Eye (tissue), 1 donor: ENCODE measurements at places on chromosomes 1 and 21.

DNA sequence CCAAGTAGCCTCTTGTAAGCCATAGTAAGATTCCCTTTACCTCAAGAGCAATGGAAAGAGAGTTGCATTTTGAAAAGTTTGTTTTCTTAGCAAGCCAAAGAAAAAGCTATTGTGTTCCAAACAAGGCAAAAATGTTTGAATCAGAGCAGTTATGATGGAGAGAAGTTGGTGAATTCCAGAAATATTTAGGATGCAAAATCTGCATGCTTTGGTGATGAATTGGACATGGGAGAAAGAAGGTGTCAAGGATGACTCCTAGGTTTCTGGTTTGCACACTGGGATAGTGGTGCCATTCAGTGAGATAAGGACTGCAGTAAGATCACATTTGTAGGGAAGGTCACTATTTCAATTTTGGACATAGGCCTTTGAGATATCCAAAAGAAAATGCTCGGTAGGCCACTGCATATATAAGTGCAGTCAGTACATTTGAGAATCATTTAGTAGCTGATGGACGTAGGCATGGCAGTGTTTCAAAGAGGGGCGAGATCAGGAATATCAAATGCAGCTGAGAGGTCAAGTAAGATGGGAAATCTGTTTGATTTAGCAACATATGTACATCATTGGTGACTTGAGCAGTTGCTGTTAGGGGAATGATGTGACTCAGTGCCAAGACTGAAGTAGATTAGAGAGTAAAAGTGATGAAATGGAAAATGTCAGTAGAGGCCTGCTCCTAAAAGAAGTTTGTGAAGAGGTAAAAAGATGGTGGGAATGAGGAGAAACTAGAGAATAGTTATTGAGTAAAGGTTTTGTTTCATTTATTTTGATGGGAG, 33.9 kb upstream of the GPR25 start:
- DNase-seq: no peak

DNA sequence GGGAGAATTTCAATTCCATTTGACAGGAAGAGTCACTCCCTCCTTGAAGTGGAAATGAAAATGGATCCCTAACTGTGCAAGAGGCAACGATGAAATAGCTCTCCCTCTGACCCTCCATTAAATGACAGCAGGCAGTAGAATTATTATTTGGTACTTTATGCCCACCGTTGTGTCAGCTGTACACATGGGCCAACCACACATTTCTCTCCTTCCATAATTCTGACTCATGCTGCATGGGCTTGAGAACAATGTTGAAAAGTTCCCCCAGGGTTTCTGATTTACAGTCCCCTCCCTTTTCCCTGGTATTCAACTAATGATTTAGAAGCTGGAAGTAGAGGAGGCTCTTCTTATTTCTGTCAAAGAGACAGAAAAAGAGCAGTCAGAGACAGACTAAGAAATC, 103.5 kb downstream of the RGS7 start:
- DNase-seq: no peak

DNA sequence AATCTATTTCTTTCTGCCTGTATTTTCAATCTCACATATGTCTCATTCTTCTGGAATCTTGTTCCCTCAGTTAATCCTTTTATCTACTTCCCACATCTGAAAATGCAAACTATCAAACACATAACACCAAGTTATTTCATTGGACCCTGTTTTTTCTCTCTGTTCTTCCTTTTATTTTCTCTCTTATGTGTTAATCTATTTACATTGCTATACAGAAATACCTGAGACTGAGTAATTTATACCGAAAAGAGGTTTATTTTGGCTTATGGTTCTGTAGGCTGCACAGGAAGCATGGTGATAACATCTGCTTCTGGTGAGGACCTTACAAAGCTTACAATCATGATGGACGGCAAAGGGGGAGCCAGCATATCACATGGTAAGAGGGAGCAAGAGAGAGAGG, 247.6 kb downstream of the TGFB2 start:
- DNase-seq: no peak

DNA sequence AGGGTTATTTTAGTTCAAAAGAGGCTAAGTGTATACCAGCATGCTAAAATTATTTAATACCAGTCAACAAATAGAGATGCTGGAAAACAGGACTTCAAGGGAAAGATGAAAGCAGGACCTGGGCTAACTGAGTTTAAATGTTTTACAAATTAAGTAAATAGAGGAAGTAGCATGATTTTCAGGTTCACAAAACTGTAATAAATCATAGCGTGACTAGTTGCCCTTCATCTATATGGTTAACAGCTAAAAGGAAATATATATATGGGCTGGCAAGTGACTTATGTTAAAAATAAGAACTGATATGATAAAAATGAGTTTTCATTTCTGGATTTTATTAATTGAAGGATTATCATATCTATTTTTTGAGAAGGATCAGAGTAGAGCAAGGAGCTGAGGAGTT, 25.6 kb downstream of the DPYD start:
- DNase-seq: no peak

DNA sequence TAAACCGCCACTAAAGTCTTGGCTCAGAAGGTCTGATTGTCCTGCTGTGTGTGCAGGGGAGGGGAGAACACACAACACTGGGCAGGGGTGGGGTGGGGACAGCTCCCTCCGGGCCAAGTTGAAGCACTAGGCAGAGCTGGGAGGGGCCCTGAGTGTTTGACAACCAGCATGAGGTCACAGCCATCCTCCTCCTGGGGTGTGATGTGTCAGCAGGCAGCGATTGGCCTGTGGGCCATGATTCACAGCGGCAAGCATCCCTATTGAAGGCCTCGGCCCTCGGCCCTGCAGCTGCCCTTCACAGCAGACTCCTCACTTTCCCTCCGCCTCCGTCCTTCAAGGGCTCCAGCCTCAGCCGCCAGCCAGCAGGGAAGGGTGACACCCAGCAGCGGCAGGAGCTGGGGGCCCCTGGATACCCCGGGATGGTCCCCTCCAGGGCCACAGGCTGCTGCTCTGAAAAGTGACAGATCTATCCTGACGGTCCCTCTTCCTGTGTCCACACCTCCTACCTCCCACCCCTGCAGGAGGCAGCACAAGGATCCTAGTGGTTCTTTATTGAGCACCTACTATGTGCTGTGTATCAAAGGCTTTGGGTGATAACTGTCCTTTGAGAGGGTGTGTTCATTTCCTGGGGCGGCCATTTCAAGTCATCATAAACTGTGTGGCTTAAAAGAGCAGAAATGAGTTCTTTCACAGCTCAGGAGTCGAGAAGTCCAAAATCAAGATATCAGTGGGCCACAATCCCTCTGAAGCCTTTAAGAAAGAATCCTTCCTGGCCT, 66.0 kb upstream of the SLC25A33 start:
- peak; percentile 59 for DNase-seq

GRCh38 chr1:157819896-157820295, at the start of gene FCRL1:
Gene FCRL1, minus strand, starts transcription at chr1:157820120. Its CDS starts 83 bp downstream, at chr1:157820037.
- DNase-seq: no peak
